ENCODE measurements at places on chromosomes 3 and 15.

- no peak for DNase-seq
Observed at GRCh38 chr3:42699511-42699971, 3.1 kb downstream of the HHATL start.

GRCh38 chr3:185732782-185733181 lies 92.1 kb downstream of the IGF2BP2 start:
- no peak for DNase-seq

GRCh38 chr15:54131410-54131809 lies 153.2 kb downstream of the UNC13C start:
- no peak for DNase-seq

DNA sequence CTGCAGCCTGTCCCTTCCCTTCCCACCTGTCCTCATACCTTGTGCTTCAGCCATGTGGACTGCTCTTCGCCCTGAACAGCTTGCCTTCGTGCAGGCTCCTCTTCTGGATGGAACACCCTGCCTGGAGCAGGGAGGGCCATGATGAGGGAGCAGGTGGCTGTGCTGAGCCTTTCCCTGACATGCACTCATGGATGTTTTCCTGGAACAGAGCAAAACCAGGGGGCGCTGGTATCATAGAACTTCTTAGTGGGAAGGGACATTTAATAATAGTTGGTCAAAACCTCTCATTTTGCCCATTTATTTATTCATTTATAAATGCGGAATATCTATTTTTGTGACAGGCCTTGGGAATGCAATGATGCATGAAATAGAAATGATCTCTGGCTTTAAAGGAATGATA lies 149.3 kb downstream of the CACNA1D start:
- DNase-seq, result no peak

GRCh38 chr3:106126846-106127235 lies 258.0 kb upstream of the CBLB start:
- DNase-seq, result no peak

DNA sequence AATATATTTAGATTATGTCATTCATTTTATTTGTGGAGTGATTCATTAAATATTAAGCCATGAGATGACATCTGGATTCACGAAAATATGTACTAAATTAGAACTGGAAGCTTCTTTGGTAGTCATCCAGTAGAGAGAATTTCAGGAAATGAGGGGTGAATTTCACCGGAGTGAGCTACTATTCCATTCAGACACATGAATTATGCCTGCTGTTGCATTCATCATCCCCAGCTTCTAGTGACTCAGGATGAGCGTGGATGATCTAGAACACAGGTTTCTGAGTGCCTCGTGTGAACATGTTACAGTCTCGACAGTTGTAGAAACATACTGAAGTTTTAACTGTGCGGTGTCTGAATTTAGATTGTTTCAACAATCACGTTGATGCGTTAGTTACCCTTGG lies 42.9 kb upstream of the GABRG3 start:
- DNase-seq, result no peak

Measured in esophagus squamous epithelium (tissue), 5 donors.